ENCODE measurements at places on chromosomes 6 and 20. TPM values are rescaled to one million over a fixed set of nuclear protein-coding genes. Genes with fewer than 3 reads are reported as not detected.

DNA sequence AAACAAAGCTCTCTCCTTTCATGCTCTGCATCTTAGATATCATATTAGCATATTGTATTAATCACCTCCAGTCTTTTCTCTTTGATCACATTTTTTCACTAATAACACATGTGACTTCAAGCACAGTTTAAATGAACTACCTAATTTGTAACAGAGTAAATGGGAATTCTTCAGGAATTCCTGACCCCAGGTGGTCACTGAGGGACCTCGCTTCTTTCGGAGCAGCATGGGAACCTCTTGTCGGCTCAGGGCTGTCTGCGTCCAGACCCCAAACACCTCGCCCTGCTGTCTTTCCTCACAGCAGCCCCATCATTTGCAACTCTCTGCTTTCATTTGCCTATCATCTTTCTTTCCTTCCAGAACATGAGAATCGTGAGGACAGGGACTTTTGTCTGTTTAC, 103.5 kb downstream of the DACT2 start:
- DNase-seq: no peak

DNA sequence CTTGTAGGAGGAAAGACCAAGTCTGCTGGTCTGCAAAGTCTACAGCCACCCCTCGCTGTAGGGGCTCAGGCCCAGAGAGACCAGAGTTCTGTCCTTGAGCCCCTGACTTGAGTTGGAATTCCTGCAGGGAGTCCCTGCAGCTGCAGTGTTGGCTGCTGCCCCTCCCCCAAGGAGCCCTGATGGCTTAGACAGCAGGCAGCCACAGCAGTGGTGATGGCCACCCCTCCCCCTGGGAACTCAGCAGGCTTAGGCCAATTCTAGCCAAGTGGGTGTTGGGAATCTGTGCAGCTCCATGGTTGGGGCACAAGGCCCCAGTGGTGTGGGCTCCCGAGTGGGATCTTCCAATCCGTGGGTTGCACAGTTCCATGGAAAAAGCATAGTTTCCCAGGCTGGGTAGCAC, 345.4 kb downstream of the CD109 start:
- no peak for DNase-seq

- no peak for DNase-seq
Observed at GRCh38 chr20:62470001-62470400, 5.8 kb downstream of the GATA5 start.

GRCh38 chr20:63220696-63221399, 4.9 kb upstream of the YTHDF1 start:
- no peak for DNase-seq

DNA sequence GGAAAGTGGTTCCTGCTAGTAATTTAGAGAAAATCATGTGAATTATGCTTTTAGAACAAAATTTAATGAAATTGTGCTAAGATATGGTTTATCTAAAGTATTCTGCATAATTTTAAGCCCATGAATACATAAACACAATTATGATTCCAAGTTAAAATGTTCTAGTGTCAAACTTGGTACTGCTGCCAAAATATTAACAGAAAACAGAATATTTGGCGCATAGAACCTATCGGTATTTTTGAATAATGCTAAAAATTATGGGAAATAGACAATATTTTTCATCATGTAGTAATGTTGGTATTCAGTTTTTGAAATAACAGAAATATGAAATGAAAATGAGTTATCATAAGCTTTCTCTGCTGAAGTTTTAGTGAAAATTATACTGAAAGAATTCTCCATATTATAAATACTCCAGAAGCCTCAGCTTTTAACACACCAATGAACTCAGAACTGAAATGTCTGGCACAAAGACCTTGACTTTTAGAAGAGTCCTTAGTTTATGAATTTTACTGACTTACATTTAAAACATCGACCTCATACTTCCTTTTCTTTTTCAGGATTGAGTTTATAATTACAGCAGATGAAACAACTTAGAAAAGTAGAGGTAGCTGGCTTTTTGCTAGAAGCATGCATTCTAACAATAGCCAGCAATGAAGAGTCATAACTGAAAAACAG, 1192.3 kb upstream of the GJE1 start:
- DNase-seq: no peak

- no peak for DNase-seq
Observed at GRCh38 chr6:90715093-90715655, 128.3 kb upstream of the MAP3K7 start.

GRCh38 chr6:135817035-135817434, 34.5 kb upstream of the PDE7B start:
- no peak for DNase-seq

DNA sequence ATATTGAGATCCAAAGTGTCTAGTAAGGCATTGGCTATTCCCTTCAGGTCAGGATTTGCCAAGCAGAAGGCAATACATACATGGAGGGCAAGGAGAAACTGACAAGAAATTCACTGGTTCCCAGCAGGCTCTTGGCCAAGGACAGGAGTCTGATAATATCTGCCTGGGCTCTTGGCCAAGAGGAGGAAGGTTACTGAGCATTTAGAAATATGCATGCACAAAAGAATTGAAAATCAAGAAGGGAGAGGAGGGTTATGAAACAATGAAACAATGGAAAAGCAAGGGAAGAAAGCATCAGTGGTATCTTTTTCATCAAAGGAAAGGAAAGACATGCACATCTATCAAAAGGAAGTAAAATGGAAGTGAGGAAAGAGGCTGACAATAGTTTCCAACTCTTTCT, 42.4 kb downstream of the ARHGAP18 start:
- peak; percentile 44 for DNase-seq

GRCh38 chr6:139044250-139044649, 15.7 kb downstream of the ABRACL start:
- DNase-seq: no peak

- DNase-seq: no peak
Observed at GRCh38 chr20:32352121-32352720, 5.9 kb upstream of the ASXL1 start.

DNA sequence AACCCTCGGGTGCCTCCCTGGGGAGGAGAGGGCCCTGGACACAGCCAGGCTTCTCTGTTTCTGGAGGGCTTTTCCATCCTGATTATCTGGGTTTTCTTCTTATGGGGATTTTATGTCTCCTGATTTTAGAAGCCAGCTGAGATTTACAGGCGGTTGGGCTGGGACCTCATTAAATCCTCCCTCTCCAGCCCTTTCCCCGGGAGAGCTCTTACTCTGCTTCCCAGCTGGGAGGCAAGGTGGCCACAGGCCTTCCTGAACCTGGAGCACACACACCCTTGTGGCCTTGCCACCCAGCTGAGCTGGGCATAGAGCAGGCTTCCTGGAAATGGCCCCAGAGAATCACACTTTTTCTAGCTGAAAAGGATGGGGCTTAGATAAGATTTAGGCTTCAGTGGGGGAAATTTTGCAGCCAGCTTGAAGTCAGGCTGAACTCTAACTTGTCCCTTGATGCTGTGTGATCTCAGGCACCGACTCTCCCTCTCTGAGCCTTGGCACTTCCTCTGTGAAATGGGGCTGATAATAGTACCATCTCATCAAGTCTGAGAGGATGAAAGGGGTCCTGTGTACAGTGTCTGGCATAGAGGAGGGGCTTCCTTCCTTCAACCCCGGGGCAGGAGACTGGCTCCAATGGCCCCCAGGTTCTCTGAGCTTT, 16.6 kb downstream of the VSTM2L start:
- no peak for DNase-seq

- no peak for DNase-seq
Observed at GRCh38 chr6:138734585-138734984, 39.0 kb upstream of the CCDC28A start.

GRCh38 chr6:142551274-142551811, 249.5 kb downstream of the ADGRG6 start:
- DNase-seq: no peak

- DNase-seq: no peak
Observed at GRCh38 chr6:159099961-159100360, 55.2 kb upstream of the TAGAP start.

DNA sequence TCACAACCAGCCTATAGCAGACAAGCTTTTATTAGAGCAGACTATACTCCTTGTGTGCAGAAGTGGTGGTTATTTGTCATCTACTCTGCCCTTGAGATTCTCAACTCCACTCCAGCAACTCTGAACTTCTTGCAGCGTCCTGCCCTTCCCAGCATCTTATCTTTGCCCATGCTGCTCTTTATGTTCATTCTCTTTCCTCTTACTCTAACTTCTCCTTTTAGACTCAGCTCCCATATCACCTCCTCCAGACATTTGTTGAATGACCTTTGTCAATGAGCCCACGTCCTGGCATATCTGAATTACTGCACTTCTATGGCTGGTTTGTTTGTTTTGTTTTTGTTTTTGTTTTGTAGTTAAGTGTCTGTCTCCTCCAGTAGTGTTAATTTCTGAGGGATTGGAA, 81.2 kb downstream of the KCNQ5 start:
- no peak for DNase-seq

DNA sequence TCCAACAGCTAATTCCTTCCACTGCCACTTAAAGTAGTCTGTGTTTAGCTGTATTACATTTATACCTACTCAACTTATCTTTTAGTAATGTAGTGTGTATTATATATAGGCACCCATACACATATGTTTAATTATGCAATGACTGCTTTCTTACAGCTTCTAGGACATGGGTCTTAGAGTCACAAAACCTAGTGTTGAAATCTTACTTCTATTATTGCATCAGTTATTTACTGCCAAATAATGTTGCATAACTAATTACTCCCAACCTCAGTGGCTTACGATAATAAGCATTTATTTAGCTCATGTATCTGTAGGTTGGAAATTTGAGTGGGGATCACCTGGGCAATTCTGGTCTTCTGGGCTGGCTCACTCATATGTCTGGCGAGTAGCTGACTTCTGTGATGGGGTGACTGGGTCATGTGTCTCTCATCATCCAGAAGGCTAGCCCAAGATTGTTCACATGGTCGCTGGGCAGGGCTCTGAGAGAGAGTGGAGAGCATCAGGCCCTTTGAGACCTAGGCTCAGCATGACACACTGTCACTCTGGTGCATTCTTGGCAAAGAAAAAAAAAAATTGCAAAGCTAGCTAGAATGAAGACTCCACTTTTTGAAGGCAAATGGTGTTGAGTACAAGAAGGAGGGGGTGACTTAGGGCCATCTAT, 187.0 kb downstream of the PLCB1 start:
- no peak for DNase-seq

GRCh38 chr6:43851204-43851865, 81.3 kb downstream of the VEGFA start:
- no peak for DNase-seq

- no peak for DNase-seq
Observed at GRCh38 chr20:4875578-4876067, 125.7 kb downstream of the SLC23A2 start.

DNA sequence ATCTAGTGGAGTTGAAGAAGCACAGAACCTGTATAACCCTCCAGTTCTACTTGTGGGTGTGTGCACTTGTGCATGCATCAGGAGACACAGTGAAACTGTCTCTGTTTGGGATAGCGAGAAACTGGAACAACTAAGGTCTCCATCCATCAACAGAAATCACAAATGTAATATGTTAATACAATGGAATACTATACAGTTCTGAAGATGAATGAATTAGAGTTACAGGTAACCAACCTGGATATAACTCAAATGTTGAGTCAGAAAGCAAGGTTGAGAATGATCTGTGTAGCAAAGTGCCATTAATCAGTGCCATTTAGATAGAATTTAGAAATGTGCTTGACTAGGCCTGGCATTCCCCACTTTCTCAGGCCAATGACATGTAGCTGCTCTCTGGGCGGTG, 4.6 kb upstream of the NSFL1C start:
- DNase-seq: no peak

Gene VSTM2L
- 22.9 TPM for polyA plus RNA-seq

Gene CLVS2
- 0.70 TPM for polyA plus RNA-seq

Gene HEBP2
- polyA plus RNA-seq: 31.6 TPM

Gene HLA-DQB1
- polyA plus RNA-seq: 23.7 TPM

Gene PAK5
- 1.6 TPM for polyA plus RNA-seq

Gene PIGT
- 91.6 TPM for polyA plus RNA-seq

Gene RCAN2
- polyA plus RNA-seq: 4.7 TPM

Gene MYH7B
- 0.46 TPM for polyA plus RNA-seq

Gene IYD
- polyA plus RNA-seq: 15.9 TPM

Gene BTNL2
- polyA plus RNA-seq: 0.18 TPM

Measured in large intestine (tissue), 12 donors.